ENCODE measurements at places on chromosomes 11 and 22.

- no peak for DNase-seq
Measured at GRCh38 chr11:71485063-71485399, 32.0 kb downstream of the NADSYN1 start.

GRCh38 chr11:18253233-18253632, 4.8 kb upstream of the SAA2 start:
- DNase-seq: no peak

- no peak for DNase-seq
Measured at GRCh38 chr11:119875841-119876600, 147.0 kb upstream of the NECTIN1 start.

GRCh38 chr11:97202613-97203292, 812.9 kb downstream of the JRKL start:
- DNase-seq: no peak

DNA sequence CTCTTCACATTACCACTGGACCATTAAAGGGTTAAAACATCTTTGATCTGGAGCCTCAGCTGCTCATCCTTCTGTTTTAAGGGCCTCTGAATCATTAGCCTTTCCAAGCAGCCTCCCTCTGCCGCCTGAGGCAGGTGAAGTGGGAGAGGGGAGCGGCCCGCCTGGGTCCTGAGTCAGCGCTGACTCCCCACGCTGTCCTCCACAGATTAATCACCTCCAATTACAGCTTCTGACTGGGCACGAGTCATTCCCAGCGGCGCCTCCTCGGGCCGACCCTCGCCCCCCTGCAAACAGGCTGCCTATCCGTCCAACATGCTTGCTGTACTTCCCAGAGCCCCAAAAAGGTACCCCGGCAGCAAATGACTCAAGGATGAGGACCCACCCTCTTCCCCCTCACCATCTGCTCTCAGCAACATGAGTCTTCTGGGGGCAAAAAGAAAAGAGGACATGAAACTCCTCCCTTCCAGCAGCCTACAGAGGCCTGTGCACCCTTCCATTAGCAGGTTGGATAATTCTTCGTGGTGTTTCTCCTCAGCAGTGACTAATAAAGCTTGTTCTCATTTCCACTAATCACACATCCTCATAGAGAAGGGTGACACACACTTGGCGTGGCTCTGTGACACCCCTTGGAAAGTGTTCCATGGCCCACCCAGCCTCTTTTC, 44.3 kb upstream of the JAM3 start:
- no peak for DNase-seq

DNA sequence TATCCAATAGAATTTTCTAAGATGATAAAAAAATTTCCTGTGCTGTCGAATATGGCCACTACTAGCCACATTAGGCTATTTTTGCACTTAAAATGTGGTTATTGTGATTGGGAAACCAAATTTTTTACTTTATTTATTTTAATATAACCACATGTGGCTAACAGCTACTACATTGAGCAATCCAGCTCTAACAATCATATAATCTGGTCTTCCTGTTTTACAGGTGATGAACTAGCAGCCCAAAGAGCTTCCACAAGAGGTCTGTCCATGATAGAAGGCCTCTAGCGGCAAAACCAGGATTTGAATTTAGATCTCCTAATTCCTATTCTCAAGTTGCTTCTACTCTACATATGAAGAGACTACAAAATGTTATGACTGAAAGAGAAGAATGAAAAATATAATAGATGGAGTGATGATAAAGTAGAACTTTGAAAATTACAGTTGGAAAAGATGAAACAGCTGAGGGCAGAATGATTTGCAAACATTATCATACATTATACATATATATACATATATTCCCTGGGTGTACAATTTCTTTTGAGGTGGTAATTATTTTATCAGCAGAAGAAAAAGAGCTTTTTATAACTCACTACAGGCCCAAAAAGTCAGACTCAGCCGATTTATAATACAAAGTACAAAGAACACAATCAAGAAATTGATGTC, 363.5 kb upstream of the PITPNB start:
- DNase-seq: no peak

DNA sequence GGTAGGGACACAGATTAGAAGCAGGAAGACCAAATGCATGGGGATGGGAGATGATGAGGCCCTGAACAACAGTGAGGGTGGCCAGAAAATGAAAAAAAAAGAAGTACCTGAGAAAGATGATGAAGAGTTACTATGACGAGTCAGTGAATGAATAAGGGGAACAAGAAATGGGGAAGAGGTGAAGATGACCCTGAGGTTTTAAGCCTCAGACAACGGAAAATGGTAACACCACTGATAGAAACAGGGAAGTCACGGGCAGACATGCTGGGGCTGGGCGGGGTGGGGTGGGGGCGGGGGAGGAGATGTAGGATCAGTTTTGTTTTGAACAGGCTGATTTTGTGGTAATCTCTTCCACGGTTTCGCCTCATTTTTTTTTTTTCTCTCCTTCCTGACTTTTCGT, 205.1 kb upstream of the CADM1 start:
- DNase-seq: no peak

DNA sequence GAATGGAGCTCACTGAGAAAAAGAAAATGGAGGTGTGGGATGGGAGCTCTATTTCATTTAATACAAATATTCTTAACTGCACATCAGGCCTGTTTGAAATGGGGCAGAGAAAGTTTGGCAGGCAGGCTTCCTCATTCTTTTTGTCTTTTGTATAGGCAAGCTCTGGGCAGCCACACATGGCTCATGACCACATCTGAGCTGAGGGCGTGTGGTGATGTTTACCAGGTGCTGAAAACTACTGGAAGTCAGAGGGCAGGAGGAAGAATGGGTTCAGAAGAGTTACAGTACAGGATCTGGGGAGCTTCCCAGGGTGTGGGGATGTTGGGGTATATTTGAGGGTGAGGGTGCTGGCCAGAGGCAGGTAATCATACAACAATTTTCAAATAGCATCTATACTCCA, 66.3 kb upstream of the NAV2 start:
- DNase-seq: no peak

DNA sequence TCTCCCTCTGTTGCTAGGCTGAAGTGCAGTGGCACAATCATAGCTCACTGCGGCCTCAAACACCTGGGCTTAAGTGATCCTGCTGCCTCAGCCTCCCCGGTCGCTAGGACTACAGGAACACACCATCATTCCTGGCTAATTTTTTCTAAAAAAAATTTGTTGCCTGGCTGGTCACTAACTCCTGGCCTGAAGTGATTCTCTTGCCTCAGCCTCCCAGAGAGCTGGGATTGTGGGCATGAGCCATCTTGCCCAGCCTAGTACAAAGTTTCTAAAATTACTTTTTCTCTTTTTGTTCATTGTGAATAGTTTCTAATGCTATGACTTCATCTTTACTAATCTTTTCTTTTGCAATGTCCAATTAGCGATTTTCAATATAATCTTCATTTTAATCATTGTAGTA, 12.5 kb downstream of the RBM7 start:
- DNase-seq: no peak

DNA sequence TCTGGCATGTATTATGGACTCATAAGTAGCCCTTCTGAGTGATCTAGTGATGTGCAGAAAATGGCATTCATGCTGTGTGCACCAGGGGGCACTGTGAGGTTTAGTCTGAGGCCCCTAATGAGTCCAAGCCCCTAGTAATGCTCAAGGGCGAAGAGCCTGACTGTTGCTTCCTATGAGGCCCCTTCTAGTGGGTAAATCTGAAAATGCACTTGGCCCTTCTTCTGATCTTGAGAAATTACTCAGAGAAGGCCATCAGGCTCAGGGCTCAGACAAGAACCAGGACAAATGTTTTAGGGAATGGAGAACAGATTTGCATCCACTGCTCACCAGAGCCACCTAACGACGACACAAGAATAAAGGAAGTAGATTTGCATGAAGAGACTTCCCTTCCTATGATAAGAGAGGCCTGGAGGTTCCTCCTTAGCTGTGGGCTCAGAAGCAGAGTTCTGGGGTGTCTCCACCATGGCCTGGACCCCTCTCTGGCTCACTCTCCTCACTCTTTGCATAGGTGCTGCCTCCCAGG, 75.8 kb downstream of the GGTLC2 start:
- peak; percentile 59 for DNase-seq
